ENCODE measurements at places on chromosomes 6 and 20. TPM values are rescaled to one million over a fixed set of nuclear protein-coding genes. Genes with fewer than 3 reads are reported as not detected.

GRCh38 chr6:72238900-72239299, 352.6 kb downstream of the RIMS1 start:
- no peaks in the 10 kb centered on the region for H3K27me3 ChIP-seq
- H3K36me3 ChIP-seq = no peaks in the 10 kb centered on the region
- H3K4me3 ChIP-seq = no peak overlapping the region
- no peaks in the 10 kb centered on the region for H3K4me1 ChIP-seq
- no peak overlapping the region for H3K27ac ChIP-seq
- no peak for DNase-seq

GRCh38 chr6:45741437-45742171, 274.1 kb downstream of the CLIC5 start:
- H3K4me1 ChIP-seq = peaks cover 37% of the 10 kb centered on the region
- peak; percentile 28 for DNase-seq
- no peaks in the 10 kb centered on the region for H3K36me3 ChIP-seq
- no peaks in the 10 kb centered on the region for H3K27me3 ChIP-seq
- peak overlapping the region; percentile 2 for H3K27ac ChIP-seq

DNA sequence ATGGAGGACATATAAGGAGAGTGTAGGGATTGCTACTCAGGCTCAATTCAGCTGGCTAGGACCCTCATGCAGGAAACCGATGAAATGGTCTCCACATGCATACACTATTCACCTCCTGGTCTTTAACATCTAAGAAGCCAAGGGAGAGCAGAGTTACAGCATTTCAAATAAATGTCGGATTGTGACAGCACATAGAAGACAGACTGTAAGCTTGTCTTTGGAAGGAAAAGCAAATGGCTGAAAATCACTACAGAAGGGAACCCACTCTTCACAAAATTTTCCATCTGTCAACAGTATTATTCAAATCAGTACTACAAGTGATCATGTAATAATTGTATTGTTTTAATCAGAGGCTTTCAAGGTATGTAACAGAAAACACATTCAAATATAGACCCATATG, 72.9 kb downstream of the ATG5 start:
- no peaks in the 10 kb centered on the region for H3K27me3 ChIP-seq
- no peak for DNase-seq
- peaks cover 3% of the 10 kb centered on the region for H3K36me3 ChIP-seq
- no peak overlapping the region for H3K4me3 ChIP-seq
- no peak overlapping the region for H3K27ac ChIP-seq

DNA sequence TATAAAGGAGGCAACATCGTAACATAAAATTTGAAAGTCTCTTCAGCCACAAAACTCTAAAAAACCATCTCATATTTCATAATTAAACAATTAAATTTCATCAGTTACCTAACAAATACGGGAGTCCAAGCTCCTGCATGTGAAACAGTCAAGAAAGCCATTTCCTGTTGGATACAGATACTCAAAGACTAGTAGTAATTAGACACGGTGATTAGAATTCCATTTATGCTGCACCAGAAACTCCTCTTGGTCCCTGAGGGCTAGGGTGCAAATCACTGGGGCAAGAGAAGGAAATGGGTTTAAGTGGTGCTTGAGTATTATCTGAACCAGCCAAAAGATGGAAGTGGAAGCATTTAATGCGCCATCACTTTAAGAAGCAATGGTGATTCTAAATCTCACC, 27.4 kb downstream of the TRAM2 start:
- H3K4me3 ChIP-seq = no peak overlapping the region
- no peaks in the 10 kb centered on the region for H3K27me3 ChIP-seq
- H3K27ac ChIP-seq = no peak overlapping the region
- peaks cover 9% of the 10 kb centered on the region for H3K4me1 ChIP-seq
- no peak for DNase-seq

DNA sequence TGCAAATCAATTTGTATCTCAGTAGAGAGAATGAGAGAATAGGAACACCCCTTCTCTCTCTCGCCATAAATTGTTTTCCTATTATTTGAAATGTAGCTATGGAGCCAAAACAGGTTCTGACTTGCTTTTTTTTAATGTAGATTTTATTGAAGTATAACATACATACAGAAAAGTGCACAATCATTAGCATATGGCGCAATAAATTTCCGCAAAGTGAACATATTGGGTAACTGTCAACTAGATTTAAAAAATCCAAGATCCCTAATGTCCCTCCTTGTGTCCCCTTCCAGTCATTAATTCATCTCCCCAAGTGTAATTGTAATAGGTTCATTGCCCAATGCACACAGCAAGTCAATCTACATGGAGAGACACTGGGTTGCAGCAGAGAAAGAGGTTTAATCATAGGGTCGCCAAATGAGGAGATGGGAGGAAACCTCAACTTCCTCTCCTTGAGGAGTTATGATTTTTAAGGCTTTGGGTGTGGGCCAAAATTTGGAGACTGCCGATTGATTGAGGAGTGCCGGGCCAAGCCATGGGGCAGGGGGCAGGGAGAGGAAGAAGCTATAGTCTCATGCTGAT, 43.3 kb upstream of the TGM3 start:
- no peaks in the 10 kb centered on the region for H3K36me3 ChIP-seq
- H3K4me1 ChIP-seq = peaks cover 4% of the 10 kb centered on the region
- H3K27me3 ChIP-seq = peaks cover 22% of the 10 kb centered on the region
- H3K4me3 ChIP-seq = no peak overlapping the region
- no peak for DNase-seq

GRCh38 chr6:152142105-152142504, 334.6 kb downstream of the ESR1 start:
- no peak overlapping the region for H3K27ac ChIP-seq
- DNase-seq = no peak
- no peaks in the 10 kb centered on the region for H3K4me1 ChIP-seq
- H3K36me3 ChIP-seq = peaks cover 37% of the 10 kb centered on the region

DNA sequence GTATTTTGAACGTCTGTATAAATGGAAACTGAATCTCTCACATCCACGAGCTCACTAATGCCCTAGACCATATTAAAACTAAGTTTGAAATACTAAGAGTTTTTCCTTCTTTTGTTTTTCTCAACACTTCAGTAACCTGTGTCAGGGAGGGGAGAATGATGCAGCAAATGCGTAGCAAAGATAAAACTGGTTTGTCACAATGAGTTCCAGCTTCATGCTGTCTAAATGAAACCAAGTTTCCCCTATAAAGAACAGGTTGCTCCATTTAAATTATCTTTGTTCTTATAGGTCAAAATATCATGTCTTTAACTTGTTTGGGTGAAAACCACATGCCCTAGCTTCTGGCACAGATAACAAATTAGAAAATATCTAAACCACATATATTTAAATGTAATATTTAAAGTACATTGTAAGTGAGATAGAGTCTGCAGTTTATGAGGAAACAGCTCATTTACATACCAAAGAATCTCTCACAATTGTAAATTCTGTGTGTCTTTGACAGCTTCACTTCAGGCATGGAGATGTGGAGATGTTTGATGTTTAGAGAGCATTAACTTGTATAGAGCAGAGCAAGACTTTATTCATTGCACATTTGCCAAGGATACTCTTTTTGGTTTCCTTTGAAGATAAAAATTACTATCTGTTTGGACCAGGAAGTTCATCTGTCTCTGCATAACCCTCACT, 7.3 kb downstream of the TRDN start:
- H3K4me1 ChIP-seq = no peaks in the 10 kb centered on the region
- no peak for DNase-seq
- H3K27me3 ChIP-seq = no peaks in the 10 kb centered on the region
- H3K4me3 ChIP-seq = no peak overlapping the region
- no peaks in the 10 kb centered on the region for H3K36me3 ChIP-seq

GRCh38 chr6:40794586-40794985, 207.4 kb upstream of the LRFN2 start:
- peaks cover 6% of the 10 kb centered on the region for H3K4me1 ChIP-seq
- DNase-seq = no peak
- H3K27me3 ChIP-seq = no peaks in the 10 kb centered on the region

DNA sequence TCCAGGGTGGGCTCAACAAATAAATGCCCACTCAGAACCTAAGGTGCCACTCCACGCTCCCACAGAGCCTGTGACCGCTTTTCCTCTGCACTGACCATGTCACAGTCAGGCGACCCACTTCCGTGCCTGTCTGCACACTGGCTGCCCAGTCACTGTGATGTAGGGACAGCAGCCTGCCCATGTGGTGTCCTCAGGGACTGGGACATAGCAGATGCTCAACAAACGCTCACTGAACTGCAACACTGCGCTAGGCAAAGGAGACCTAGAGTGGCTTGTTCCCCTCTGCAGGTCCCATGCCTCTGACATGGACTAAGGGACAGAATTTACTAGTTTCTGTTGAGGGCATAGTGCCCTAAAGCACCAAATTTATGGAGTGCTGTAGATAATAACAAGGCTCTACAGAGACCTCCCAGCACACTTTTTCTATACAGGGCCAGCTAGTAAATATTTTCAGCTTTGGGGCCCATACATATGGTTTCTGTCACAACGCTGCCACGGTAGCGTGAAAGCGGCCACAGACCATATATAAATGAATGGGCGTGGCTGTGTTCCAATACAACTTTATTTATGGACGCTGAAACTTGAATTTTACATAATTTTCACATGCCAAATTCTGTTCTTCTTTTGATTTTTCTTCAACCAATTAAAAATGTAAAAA, 57.8 kb upstream of the MRPS10 start:
- H3K27me3 ChIP-seq = no peaks in the 10 kb centered on the region
- peaks cover 27% of the 10 kb centered on the region for H3K4me1 ChIP-seq
- H3K27ac ChIP-seq = no peak overlapping the region
- H3K36me3 ChIP-seq = peaks cover 5% of the 10 kb centered on the region
- DNase-seq = no peak

- H3K4me1 ChIP-seq = no peaks in the 10 kb centered on the region
- peaks cover 8% of the 10 kb centered on the region for H3K27me3 ChIP-seq
- H3K27ac ChIP-seq = no peak overlapping the region
- no peak overlapping the region for H3K4me3 ChIP-seq
- H3K36me3 ChIP-seq = no peaks in the 10 kb centered on the region
- no peak for DNase-seq
Observed at GRCh38 chr6:12440981-12441380, 150.8 kb downstream of the EDN1 start.

- no peaks in the 10 kb centered on the region for H3K36me3 ChIP-seq
- peaks cover 25% of the 10 kb centered on the region for H3K27me3 ChIP-seq
- DNase-seq = no peak
- no peaks in the 10 kb centered on the region for H3K4me1 ChIP-seq
- no peak overlapping the region for H3K4me3 ChIP-seq
Observed at GRCh38 chr6:27591699-27592480, 119.0 kb upstream of the ZNF184 start.

DNA sequence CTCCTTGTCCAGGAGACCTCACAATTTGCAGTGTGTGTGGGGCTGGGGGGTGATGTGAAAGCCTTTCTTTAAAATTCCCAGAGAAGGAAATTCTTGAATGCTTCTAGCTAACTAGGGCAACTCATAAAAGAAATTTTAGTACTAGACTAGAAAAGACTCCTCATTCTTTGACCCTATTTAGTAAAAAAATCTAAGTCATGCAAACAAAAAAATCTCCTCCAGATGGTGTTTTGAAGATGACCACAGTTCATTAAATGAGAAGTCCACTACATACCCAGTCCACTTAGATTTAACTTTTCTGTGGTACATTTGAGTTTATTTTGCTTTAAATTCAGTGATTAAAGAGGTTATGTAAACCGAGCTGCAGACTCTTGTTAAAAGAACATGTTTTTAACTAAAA, 67.5 kb downstream of the NDUFAF5 start:
- no peak overlapping the region for H3K4me3 ChIP-seq
- H3K36me3 ChIP-seq = no peaks in the 10 kb centered on the region
- peaks cover 2% of the 10 kb centered on the region for H3K27me3 ChIP-seq
- no peak for DNase-seq

DNA sequence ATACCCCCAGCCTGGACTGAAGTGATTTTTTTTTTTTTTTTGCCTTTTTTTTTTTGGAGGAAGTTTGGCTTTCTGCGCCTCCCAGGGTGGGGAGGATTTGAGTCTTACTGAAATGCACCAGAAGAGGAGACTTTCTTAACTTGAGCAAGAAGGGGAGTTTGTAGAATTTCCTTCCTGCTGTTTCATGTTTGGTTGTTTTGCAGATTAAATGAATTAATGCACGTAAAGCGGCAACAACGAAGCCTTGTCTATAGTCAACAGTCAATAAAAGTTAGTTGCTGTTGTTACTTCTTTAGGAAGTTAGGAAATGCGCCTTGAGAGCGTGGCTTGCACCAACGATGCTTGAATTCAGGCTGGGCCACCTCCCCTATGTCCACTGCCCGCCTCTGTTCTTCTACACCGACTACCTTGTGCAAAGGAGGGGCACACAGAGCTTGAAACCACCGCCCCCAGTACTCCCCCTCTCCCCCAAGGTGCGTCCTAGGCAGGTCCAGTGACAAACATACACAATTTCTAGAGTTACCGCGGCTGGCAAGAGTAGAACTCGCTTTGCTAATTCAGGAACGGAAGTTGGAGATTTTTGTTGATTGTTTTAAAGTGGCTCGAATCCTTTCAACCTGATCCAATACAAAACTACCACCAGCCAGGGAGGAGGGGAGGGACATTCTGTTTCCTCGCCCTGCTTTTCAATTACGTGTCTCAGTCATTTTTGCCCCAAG, 830 bp upstream of the CYP24A1 start:
- no peak for DNase-seq
- H3K4me1 ChIP-seq = peaks cover 22% of the 10 kb centered on the region
- no peaks in the 10 kb centered on the region for H3K36me3 ChIP-seq
- peaks cover 54% of the 10 kb centered on the region for H3K27me3 ChIP-seq

DNA sequence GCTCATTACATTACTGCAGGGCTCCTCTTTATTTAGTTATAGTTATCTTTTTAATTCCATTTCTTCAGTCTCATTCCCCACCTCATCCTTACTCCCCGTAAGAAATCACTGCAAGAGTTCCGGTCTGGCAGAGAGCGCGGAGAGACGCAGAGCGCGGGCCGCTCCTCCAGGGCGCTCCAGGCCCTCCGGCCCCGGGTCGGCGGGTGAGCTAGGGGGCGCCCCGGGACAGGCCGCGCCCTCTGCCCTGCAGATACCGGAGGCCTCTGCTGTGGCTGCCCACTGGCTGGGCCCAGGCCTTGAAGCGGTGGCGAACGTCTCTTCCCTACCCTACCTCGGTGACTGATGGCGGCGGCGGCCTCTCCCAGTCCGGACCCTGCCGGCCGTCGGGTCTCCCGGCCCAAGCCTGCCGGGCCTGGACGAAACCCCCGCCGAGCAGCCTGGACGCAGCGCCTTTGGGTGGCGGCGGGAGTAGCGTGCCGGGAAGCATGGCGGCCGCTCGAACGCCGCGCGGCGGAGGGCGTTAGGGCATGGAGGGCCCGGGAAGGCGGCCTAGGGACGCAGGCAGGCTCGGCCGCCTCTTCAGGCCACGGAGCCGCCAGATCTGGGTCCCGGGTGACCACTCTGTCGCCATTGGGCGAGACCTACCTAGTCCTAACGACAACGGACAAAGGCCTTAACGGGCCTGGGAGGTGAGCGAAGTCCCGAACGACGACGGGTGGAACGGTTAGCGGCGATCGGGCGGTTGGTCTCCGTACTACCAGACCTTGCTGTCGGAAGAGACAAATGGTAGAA, 16.4 kb upstream of the HMGN4 start:
- H3K4me1 ChIP-seq = peaks cover 30% of the 10 kb centered on the region
- H3K27ac ChIP-seq = peak overlapping the region; percentile 89
- peaks cover 1% of the 10 kb centered on the region for H3K36me3 ChIP-seq

Gene CGA
- not detected for total RNA-seq

Gene ANGPT4
- total RNA-seq = not detected

Gene HLA-DQA1
- total RNA-seq = 0.97 TPM

Measured in activated CD4-positive, alpha-beta memory T cell treated with anti-CD3 and anti-CD28 coated beads for 36 hours (primary cell).